ENCODE measurements at places on chromosomes 1 and 21. TPM values are rescaled to one million over a fixed set of nuclear protein-coding genes. Genes with fewer than 3 reads are reported as not detected.

Gene SPRR2E
- total RNA-seq: not detected

Gene CELSR2
- total RNA-seq: 26.7 TPM

Gene BSND
- total RNA-seq: 0.17 TPM

Gene SH2D5
- total RNA-seq: 7.2 TPM

Gene HSPG2
- 80.8 TPM for total RNA-seq

- H3K4me1 ChIP-seq: peaks cover 10% of the 10 kb centered on the region
- H3K27me3 ChIP-seq: no peaks in the 10 kb centered on the region
- H3K36me3 ChIP-seq: peaks cover 15% of the 10 kb centered on the region
- no peak for DNase-seq
- H3K4me3 ChIP-seq: peak overlapping the region; percentile 64
Measured at GRCh38 chr1:94661431-94661932, 119.9 kb upstream of the F3 start.

DNA sequence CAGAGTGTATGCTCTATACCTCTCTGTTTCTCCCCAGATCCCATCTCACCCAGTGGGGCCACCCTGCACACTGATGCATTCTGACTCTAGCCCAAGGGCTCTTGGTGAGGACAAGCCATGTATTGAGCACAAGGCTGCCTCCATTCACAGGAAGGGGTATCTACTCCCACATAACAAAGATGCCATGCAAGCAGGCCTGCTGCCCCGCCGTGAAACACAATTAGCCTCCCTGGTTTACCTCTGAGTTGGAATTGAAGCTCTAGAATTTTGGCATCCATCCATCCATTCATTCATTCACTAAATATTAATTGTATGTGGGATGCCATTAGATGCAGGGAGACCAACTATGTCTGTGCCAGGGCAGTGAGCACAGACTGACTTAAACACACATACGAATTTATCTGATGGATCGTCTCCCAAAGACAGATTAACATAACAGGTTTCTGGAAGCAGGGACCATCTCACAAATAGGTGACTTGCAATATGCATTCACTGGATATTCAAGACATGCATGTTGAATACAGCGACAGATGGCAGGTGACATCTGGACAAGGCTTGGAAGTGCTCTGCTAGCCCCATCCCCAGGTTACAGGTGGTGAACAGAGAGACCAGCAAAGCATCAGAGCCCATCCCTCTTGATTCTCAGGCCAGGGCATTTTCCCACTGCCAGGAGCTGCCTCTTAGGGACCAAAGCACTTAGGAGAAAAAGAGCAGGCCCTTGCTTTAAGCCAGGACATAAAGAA lies 34.3 kb downstream of the TRABD2B start:
- H3K27me3 ChIP-seq: no peaks in the 10 kb centered on the region
- DNase-seq: no peak
- no peaks in the 10 kb centered on the region for H3K4me1 ChIP-seq
- H3K4me3 ChIP-seq: no peak overlapping the region
- H3K36me3 ChIP-seq: no peaks in the 10 kb centered on the region
- H3K27ac ChIP-seq: no peak overlapping the region

GRCh38 chr1:203340112-203340790 lies 10.7 kb downstream of the FMOD start:
- H3K27me3 ChIP-seq: no peaks in the 10 kb centered on the region
- H3K36me3 ChIP-seq: no peaks in the 10 kb centered on the region
- peaks cover 1% of the 10 kb centered on the region for H3K4me1 ChIP-seq
- peak; percentile 76 for DNase-seq
- no peak overlapping the region for H3K4me3 ChIP-seq
- no peak overlapping the region for H3K27ac ChIP-seq

DNA sequence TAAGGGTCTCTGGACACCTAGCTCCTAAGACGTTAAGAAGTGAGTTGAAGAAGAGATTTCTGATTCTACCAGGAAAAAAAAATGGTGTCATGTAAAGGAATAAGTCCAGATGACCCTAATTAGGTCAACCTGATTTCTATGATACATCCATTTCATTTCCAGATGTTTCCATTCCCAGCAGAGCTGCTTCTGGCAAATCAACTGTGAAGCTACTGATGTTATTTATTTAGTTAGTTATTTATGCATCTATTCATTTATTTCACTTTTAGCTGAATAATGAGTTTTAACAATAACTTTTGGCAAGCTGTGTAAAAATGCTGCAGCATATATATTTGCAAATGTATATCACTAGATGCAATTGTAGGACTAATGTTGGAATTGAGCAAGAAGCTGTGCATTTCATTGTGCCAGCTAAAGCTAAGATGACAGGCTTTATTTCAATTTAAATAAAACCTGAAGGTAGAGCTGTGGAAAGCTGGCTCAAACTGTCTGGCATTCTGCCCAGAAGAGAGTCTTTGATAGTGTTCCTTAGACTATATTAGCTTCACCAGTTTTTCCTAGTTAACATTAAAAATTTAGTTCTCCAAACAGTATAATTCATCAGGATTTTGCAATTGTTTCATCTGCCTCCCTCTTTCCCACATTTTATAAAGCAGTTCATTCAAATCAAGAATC lies 1164.4 kb upstream of the ADGRL4 start:
- no peaks in the 10 kb centered on the region for H3K4me1 ChIP-seq
- no peak overlapping the region for H3K27ac ChIP-seq
- H3K27me3 ChIP-seq: no peaks in the 10 kb centered on the region
- no peak for DNase-seq
- H3K36me3 ChIP-seq: 0 out of 2 replicates have a peak, but pooled peaks cover 4% of the 10 kb centered on the region

- no peaks in the 10 kb centered on the region for H3K27me3 ChIP-seq
- H3K4me1 ChIP-seq: no peaks in the 10 kb centered on the region
- H3K36me3 ChIP-seq: peaks cover 21% of the 10 kb centered on the region
- no peak overlapping the region for H3K4me3 ChIP-seq
Measured at GRCh38 chr1:113940365-113941244, 11.5 kb downstream of the HIPK1 start.

DNA sequence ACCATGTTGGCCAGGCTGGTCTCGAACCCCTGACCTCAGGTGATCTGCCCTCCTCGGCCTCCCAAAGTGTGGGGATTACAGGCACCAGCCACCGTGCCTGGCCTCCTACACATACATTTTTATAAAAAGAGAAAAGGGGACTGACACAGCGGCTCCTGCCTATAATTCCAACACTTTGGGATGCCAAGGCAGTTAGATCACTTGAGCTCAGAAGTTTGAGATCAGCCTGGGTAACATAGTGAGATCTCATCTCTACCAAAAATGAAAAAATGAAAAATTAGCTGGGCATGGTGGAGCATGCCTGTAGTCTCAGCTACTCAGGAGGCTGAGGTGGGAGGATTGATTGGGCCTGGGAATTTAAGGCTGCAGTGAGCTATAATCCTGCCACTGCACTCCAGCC lies 23.4 kb downstream of the ZNF281 start:
- H3K36me3 ChIP-seq: no peaks in the 10 kb centered on the region
- H3K27ac ChIP-seq: no peak overlapping the region
- H3K4me1 ChIP-seq: peaks cover 10% of the 10 kb centered on the region
- H3K4me3 ChIP-seq: no peak overlapping the region

GRCh38 chr1:248610301-248610700 lies 12.8 kb upstream of the OR2T10 start:
- no peaks in the 10 kb centered on the region for H3K4me1 ChIP-seq
- no peak overlapping the region for H3K27ac ChIP-seq
- no peak for DNase-seq
- H3K36me3 ChIP-seq: peaks cover 13% of the 10 kb centered on the region
- H3K4me3 ChIP-seq: no peak overlapping the region

DNA sequence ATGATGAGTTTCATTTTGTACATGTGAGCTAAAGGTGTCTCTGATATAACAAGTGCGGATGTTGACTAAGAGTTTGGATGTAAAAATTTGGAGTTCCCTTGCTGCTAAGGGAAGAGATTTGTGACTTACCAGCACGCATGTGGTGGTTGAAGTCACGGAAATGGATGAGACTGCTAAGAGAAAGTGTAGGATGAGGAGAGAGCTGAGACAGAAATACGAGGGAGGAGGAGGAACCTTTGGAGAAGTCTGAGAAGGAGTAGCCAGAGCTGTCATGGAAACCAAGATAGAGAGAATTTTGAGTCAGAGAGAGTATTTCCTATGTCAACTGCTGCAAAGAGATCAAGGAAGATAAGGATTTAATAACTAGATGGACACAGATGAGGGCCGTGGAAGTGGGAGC lies 106.5 kb upstream of the COL24A1 start:
- H3K27ac ChIP-seq: no peak overlapping the region
- H3K36me3 ChIP-seq: no peaks in the 10 kb centered on the region
- no peak overlapping the region for H3K4me3 ChIP-seq
- no peaks in the 10 kb centered on the region for H3K4me1 ChIP-seq
- no peak for DNase-seq
- no peaks in the 10 kb centered on the region for H3K27me3 ChIP-seq

GRCh38 chr1:14334336-14335176 lies 263.9 kb upstream of the KAZN start:
- H3K4me1 ChIP-seq: no peaks in the 10 kb centered on the region
- DNase-seq: no peak
- H3K27ac ChIP-seq: no peak overlapping the region
- no peak overlapping the region for H3K4me3 ChIP-seq
- no peaks in the 10 kb centered on the region for H3K36me3 ChIP-seq

- no peaks in the 10 kb centered on the region for H3K27me3 ChIP-seq
- no peaks in the 10 kb centered on the region for H3K36me3 ChIP-seq
- no peak for DNase-seq
- no peak overlapping the region for H3K27ac ChIP-seq
Measured at GRCh38 chr1:205235951-205236350, 8.2 kb downstream of the TMCC2 start.

GRCh38 chr1:30868833-30869435 lies 39.6 kb downstream of the SDC3 start:
- no peaks in the 10 kb centered on the region for H3K27me3 ChIP-seq
- H3K4me1 ChIP-seq: no peaks in the 10 kb centered on the region
- peaks cover 4% of the 10 kb centered on the region for H3K36me3 ChIP-seq
- no peak overlapping the region for H3K4me3 ChIP-seq

GRCh38 chr21:45558044-45558721 lies 15.9 kb upstream of the SLC19A1 start:
- H3K27me3 ChIP-seq: no peaks in the 10 kb centered on the region
- no peak overlapping the region for H3K27ac ChIP-seq
- no peak overlapping the region for H3K4me3 ChIP-seq
- no peaks in the 10 kb centered on the region for H3K4me1 ChIP-seq
- DNase-seq: no peak
- H3K36me3 ChIP-seq: no peaks in the 10 kb centered on the region

GRCh38 chr1:204261746-204262505 lies 48.1 kb upstream of the GOLT1A start:
- H3K27me3 ChIP-seq: no peaks in the 10 kb centered on the region
- H3K4me1 ChIP-seq: no peaks in the 10 kb centered on the region
- no peak for DNase-seq
- H3K4me3 ChIP-seq: no peak overlapping the region
- H3K27ac ChIP-seq: no peak overlapping the region
- H3K36me3 ChIP-seq: no peaks in the 10 kb centered on the region

- H3K4me3 ChIP-seq: no peak overlapping the region
- H3K27me3 ChIP-seq: no peaks in the 10 kb centered on the region
- no peaks in the 10 kb centered on the region for H3K4me1 ChIP-seq
- no peak for DNase-seq
- no peak overlapping the region for H3K27ac ChIP-seq
- no peaks in the 10 kb centered on the region for H3K36me3 ChIP-seq
Measured at GRCh38 chr1:207890136-207890738, 20.7 kb downstream of the CD34 start.

- DNase-seq: no peak
- no peaks in the 10 kb centered on the region for H3K27me3 ChIP-seq
- peak overlapping the region; percentile 30 for H3K4me3 ChIP-seq
- no peak overlapping the region for H3K27ac ChIP-seq
Measured at GRCh38 chr1:173870252-173871075, 2.3 kb downstream of the ZBTB37 start.

GRCh38 chr1:155474146-155474545 lies 88.5 kb downstream of the ASH1L start:
- H3K4me3 ChIP-seq: no peak overlapping the region
- no peak overlapping the region for H3K27ac ChIP-seq
- peaks cover 6% of the 10 kb centered on the region for H3K4me1 ChIP-seq
- no peaks in the 10 kb centered on the region for H3K27me3 ChIP-seq

- no peaks in the 10 kb centered on the region for H3K36me3 ChIP-seq
- H3K4me3 ChIP-seq: no peak overlapping the region
- DNase-seq: peak; percentile 82
Measured at GRCh38 chr1:110412576-110412975, 5.1 kb upstream of the LAMTOR5 start.

Data from H9 (cell line).